ENCODE measurements at places on chromosomes 4 and X.
A peak's percentile ranks its signal among the peaks of the same experiment; 100 is the strongest.

GRCh38 chrX:47846040-47846439 lies 9.3 kb downstream of the ZNF81 start:
- no peak for DNase-seq

- no peak for DNase-seq
Measured at GRCh38 chr4:185036842-185037241, 18.6 kb downstream of the HELT start.

GRCh38 chrX:73992019-73992418 lies 312.0 kb upstream of the ZCCHC13 start:
- DNase-seq: no peak

DNA sequence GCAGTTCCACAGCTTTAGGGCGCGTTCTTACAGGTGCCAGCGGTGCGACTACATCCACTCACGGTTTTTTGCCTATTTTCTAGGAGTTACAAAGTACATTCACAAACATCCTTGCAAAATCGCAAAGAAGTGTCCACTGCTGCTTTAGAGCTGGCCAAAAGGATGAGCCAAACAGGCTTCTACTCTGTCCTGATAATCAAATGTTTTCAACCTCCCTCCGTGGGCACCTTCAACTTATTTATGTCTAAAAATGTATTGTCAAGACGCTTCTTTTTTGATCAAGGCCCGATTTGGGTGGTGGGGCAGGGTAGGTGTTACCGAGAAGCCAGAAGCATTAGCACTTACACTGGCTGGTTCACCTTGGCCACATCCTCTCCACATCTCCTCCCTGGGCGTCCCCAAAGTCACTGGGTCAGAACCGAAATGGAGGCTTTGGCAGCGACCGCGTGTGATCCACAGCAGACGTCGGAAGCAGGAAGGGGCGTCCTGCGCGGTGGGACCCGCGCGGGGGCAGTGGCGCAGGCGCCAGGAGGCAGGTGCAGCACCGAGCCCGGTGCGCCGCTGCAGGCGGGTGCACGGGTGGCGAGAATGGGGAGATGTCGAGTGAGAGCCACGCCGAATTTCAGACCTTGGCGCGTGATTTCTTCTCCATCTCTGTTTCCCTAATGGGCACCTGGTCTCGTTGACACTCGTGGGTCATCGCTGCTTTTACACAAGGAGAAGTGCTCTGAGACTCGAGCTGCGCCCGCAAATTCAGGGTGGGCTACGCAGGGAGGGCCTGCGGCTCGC lies 16.9 kb downstream of the NKX3-2 start:
- peak; percentile 22 for DNase-seq

GRCh38 chrX:26387906-26388305 lies 171.9 kb downstream of the MAGEB5 start:
- no peak for DNase-seq

GRCh38 chr4:74632634-74633033 lies 161.7 kb downstream of the BTC start:
- no peak for DNase-seq

- DNase-seq: no peak
Measured at GRCh38 chr4:61442936-61443335, 242.8 kb downstream of the ADGRL3 start.

GRCh38 chr4:189974056-189974455 lies 33.4 kb downstream of the FRG1 start:
- DNase-seq: peak; percentile 8

- DNase-seq: no peak
Measured at GRCh38 chr4:57214654-57215411, 104.6 kb upstream of the IGFBP7 start.

GRCh38 chr4:124973716-124974115 lies 261.2 kb upstream of the ANKRD50 start:
- DNase-seq: no peak

Measured in germinal center (tissue), 1 donor.